Foreskin fibroblast (primary cell): ENCODE measurements at places on chromosomes 4 and X.

DNA sequence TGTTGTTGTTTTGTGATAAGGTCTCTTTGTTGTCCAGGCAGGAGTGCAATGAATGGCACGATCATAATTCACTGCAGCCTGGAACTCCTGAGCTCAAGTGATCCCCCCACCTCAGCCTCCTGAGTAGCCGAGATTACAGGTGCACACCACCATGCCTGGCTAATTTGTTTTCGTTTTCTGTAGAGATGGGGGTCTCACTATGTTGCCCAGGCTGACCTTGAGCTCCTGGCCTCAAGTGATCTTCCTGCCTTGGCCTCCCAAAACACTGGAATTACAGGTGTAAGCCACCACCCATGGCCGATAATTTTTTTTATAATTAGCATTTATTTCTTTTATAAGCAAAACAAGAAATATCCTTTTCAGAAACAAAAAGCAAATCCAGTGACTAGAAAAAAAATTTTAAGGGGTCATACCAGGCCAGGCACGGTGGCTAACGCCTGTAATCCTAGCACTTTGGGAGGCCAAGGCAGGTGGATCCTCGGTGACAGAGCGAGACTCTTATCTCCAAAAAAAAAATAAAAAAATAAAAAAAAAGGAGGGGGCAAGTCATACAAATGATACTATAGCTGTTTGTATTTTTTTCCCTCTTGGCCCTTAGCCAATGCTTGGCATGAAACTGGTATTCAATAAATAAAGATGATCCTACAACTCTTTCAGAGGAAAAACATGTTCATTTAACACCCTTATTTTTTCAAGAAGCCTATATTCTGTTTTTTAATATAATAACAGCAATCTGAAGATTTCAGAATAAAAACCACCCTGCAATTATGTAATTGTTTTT lies 3.4 kb downstream of the PLAC8 start:
- no peak for DNase-seq

GRCh38 chr4:176767183-176767582 lies 25.5 kb downstream of the VEGFC start:
- no peak for DNase-seq

DNA sequence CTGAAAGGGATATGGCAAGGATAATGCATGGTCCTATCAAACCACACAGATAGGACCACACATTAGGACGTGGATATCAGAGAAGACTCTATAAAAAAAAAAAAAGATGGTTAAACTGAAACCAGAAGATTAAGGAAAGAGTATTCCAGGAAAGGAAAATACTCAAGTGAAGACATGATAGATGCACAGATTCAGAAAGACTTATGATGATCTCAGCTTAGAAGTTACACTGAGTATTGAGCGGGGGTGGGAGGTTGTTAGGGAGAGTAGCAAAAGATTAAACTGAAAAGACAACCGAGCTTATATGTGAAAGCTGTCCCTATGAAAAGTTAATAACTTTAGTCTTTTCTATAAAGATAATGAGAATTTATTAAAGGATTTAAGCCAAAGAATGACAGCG lies 211.0 kb upstream of the EMCN start:
- DNase-seq: no peak

DNA sequence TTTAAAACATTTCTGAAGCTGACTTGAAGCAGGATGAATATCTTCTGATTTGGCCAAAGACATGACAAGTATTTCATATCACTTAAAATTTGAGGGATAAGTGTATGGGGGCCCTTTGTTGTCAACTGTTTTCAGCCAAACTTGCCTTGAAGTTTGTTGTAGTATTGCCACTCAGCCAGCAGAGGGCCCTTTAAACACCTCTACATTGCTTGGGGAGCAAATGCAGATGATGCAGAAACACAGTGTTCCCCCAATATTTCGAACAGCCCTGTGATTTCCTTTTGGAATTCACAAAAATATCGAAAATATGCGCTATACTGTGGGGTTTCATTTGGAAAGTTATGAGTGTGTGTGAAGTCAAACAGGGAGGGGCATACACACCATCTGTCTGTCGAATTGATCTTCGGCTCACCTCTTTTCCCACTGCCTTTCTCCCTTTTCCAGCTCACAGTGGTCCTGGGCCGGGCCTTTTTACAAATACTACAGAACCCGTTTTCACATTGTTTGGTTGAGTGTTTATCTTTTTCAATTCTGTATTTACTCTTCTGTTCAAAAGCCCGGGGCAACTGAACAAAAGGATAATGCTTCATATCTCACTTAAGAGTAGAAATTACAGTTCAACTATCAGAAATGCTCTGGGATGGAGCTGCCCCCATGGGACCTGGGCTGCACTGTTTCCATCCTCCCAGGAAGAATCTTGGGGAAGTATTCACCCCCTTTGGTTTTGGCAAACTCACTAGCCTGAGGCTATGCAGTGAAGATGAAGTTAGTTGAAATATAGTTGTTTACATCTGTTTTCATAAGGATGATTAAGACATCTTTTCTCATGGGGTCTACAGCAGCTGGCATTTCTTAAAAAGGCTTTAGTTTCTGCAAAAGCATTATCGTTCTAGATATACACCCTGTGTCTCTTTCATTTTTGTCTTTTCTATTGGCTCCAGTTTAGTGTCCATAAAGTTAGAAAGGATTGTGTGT lies 137.6 kb downstream of the EGF start:
- DNase-seq: peak; percentile 32

DNA sequence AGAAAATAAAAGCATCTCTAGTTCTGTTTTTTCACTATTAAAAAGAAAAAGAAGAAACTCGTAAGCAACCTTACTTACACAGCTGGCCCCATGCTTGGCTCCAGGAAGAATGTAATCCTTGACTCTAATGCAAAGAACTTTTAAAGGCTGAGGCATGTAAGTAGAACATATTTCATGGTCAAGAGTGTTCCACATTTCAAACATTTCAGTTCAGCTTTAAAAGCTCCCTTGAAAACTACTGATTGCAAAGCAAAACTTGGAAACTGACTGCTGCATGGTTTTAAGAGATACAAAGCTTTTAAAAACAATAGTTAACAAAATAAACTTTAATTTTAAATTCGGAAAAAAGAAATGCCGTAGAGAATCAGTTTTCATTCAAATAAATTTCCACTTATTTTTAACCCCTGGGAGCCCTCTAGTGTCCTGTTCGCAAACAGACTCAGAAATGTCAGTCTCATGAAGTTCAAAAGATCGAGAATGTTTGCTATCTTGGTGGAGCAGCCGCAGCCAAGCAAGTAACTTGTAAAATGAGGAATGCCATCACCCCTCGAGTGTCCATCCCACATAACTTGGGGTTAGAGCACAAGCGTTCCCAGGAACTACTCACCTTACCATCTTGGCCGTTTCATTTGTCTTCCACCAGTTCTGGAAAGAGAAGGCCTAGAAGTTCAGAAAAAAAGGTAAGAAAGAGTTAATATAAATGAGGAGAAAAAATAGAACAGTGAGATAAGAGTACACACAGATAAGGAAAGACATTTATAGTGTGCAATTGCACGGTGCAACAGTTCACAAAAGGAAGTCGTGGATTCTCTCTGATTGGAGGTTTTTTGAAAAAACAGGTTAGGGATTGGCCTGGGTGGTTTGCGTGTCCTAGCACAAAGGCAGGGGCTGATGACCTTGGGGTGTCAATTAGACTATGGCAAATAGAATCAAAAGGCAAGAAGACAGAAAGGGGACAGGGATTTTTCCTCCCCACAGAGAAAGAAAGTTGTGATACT lies at the start of gene GASK1B:
GASK1B (minus strand) TSS at position 765 of the 998 bp plus-strand sequence. CDS start 1,650 bp downstream, outside the sequence.
- peak; percentile 52 for DNase-seq

GRCh38 chrX:131288738-131289511 lies at the start of gene IGSF1:
Gene IGSF1 (minus strand): TSS chrX:131289306. CDS start chrX:131286674, 2,632 bp downstream.
- DNase-seq: no peak

- DNase-seq: no peak
Measured at GRCh38 chrX:123797543-123798447, 62.1 kb upstream of the XIAP start.

GRCh38 chrX:149131774-149132173 lies 373.3 kb downstream of the IDS start:
- no peak for DNase-seq

- no peak for DNase-seq
Measured at GRCh38 chr4:23058165-23058776, 365.5 kb downstream of the GBA3 start.
